Central memory CD4-positive, alpha-beta T cell (primary cell): ENCODE measurements at places on chromosomes 5 and 9.

- DNase-seq, result no peak
These were observed 253.6 kb downstream of the TRIM32 start for GRCh38 chr9:116940614-116941215.

DNA sequence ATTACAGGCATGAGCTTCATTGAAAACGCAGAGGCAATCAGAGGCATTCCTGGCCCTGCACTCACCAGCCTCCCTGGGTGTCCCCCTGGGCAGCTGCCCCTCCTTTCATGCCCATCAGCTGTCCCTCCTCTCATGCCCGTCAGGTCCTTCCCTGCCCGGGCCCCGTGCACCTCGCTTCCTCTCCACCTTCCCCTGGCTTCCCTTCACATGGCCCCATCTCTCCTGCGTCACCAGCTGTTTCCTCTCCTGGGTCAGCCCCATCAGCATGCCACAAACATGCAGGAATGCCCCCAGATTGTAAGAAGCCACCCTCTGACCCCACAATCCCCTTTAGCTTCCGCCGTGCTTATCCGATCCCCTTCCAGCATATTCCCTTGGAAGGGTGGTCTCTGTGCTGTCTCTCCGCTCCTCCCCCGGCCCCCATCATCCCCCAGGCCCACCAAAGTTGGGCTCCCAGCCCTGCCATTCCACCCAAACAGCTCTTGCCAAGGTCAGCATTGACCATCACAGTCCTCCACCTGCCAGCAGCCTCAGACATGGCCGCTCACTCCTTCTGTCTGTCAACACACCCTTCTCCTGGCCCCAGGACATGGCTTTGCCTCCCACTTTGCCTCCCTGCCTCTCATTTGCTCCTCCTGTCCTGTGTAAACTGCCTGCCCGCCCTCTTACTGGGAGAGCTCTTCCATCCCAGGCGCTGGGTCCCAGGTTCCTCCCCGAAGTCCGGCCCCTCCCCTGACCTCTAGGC is 98.6 kb upstream of the IER5L start:
- no peak for DNase-seq

DNA sequence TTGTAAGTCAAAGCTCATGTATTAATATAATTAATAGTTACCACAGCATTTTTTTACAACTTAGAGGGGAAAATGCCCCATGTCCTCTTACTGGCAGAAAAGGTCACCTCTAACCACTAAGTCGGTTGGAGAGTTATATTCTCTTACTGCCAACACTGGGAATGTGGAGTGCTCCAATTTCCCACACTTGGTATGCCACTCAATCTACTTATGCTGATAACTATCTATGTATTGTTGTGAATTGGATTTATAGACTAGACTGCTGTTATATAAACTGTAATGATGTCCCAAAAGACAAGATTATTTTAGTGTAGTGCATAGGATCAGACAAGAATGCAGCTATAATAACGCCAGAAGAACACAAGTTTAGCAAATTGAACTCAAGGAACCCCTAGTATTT is 2385.2 kb upstream of the C9orf72 start:
- DNase-seq, result no peak

GRCh38 chr5:112417931-112418658 is 982 bp downstream of the EPB41L4A start:
- DNase-seq, result peak; percentile 32

GRCh38 chr9:32579706-32580331 is 6.9 kb upstream of the NDUFB6 start:
- DNase-seq, result peak; percentile 65

GRCh38 chr5:78603636-78604175 is 44.9 kb downstream of the LHFPL2 start:
- DNase-seq, result no peak
